Caco-2 (cell line): ENCODE measurements at places on chromosomes 13 and 19.
A peak's percentile ranks its signal among the peaks of the same experiment; 100 is the strongest.

- no peak for DNase-seq
These were observed 3.2 kb upstream of the CXCL17 start for GRCh38 chr19:42445948-42446347.

DNA sequence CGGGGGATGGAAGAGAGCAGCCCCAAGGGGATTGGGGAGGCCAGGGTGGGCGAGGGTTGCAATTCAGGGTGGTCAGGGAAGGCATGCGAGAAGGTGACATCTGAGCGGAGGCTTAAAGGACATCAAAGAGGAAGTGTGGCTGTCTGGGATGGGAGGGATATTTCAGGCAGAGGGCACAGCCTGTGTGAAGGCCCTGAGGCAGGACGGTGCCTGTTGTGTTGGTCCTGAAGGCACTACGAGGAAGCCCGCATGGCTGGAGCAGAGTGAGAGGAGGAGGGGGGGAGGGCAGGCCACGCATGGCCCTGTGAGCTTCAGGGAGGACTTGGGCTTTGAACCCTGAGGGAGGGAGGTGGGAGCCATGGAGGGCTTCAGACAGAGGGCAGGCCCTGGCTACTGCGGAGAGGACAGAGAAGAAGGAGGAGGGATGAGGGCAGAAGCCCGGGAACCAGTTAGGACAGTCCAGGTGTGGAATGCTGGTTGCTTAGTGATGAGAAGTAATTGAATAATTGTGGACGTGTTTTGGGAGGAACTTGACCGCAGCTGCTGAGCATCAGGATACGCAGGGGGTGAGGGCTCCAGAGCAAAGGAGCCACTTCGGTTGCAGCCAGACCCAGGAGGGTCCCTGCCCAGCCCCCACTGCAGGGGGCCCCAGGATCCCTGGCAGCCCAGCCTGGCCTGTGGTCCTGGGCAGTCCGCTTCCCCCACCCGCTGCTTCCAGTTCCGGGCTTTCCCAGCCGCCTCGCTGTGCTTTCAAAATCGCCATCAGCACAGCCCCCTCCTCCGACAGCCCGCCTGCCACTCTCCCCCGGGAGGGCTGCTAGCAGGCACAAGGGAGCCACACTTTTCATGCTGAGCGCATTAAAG lies 6.2 kb downstream of the TLE6 start:
- peak; percentile 36 for DNase-seq

- DNase-seq: peak; percentile 26
These were observed 3.1 kb upstream of the CCDC70 start for GRCh38 chr13:51858433-51859247.

GRCh38 chr13:84607261-84608013 lies 725.2 kb upstream of the SLITRK1 start:
- DNase-seq: no peak

DNA sequence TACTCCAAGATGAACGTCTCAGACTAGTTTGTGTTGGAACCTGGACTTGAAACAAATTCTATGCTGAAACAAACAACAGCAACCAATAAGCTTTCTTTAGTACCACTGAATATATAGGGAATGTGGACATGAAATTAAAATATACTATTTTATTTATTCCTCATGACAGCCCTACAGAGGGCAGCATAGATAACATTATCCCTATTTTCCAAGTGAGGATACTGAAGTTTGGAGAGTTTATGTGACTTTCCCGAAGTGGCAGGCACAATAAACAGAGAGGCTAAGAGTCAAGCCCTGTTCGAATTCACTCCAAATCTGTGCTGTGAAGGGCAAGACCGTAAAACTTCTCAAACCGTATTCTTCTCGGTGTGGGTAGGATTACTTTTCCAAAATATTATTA lies 509.9 kb upstream of the GPC6 start:
- no peak for DNase-seq

DNA sequence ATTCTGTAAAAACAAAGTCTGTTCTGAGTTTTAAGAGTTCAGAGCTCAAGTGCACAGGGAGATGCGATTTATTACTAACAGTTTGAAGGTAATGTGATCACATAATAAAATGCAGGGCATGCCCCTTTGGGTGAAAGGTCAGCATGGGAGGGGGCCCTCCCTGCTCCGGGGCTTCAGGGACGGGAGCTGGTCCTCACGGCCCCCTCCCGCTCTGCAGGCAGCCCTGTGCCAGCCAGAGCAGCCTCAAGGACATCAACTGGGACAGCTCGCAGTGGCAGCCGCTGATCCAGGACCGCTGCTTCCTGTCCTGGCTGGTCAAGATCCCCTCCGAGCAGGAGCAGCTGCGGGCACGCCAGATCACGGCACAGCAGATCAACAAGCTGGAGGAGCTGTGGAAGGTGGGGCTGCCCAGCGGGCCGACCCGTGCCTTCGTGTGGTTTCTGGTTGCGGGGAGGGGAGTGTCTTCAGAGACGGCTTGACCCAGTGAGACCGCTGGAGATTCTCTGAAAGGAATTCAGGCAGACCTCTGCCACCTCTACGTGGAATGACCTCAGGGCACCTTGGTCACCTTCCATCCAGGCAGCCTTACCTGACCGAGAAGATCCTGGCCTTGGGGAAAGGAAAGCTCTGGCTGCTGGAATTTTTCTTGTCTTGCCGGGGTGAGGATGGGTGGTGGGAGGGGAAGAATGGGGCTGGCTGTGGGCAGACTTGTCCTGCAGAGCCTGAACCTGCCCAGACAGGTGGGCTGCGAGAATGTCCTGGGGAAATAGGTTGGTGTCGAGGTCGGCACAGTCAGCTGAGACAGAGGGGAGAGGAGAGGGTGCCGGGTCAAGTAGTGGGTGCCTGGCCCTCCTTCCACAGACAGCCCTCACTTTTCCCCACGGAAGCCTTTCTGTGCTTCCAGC lies 19.0 kb downstream of the UPF1 start:
- no peak for DNase-seq

- DNase-seq: no peak
These were observed 12.1 kb upstream of the LGALS14 start for GRCh38 chr19:39692166-39692565.

DNA sequence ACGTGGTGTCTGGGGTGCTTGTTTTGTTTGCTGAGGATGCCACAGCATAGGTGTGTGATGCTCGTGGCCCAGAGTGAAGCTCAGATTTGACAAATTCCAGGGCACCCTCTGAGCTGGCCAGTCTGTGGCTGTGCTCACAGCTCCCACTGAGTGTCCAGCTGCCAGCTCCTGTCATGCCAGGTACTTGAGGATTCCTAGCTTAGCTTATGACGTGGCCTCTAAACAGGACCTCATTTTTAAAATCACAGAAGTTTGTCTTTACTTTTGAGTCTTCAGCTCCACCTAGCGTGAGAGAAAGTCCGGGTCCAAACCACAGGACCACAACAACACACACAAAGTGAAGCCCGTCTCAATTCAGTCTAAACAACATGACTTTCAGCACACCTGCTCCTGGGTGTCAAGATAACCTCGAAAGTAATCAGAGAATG lies 117.3 kb downstream of the RAB20 start:
- DNase-seq: no peak

DNA sequence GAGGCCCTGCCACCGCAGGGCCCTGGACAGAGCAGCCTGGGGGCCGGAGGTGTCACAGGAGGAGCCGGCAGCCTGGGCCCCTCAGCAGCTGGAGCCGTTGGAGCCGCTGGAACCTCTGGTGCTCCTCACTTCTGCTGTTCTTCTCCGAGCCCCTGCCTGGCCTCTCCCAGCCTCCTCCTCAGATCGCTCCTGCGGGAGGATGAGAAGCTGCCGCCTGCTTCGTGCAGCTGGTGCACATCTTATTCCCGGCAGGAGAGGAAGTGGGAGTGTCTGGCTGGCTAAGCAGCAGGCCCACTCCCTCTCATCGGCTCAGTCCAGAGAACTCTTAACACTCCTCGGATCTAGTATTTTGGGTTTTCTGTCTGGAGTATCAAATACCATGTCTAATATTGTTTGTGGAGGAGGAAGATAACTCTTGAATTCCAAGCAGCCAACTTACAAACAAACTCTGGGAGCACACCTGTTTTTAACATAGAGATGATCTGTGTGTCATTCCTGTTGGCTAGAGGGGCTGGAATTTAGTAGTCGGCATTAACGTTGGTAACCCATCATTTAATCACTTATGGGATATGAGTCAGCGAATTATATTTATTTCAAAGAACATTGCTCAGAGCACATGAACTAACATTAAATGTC lies 37.1 kb upstream of the RNF113B start:
- no peak for DNase-seq

- no peak for DNase-seq
These were observed 471.4 kb downstream of the MYO16 start for GRCh38 chr13:109100705-109101304.

- DNase-seq: peak; percentile 17
These were observed 8.0 kb upstream of the B3GLCT start for GRCh38 chr13:31191748-31192147.

- no peak for DNase-seq
These were observed 520.1 kb upstream of the ARGLU1 start for GRCh38 chr13:107088061-107088460.

DNA sequence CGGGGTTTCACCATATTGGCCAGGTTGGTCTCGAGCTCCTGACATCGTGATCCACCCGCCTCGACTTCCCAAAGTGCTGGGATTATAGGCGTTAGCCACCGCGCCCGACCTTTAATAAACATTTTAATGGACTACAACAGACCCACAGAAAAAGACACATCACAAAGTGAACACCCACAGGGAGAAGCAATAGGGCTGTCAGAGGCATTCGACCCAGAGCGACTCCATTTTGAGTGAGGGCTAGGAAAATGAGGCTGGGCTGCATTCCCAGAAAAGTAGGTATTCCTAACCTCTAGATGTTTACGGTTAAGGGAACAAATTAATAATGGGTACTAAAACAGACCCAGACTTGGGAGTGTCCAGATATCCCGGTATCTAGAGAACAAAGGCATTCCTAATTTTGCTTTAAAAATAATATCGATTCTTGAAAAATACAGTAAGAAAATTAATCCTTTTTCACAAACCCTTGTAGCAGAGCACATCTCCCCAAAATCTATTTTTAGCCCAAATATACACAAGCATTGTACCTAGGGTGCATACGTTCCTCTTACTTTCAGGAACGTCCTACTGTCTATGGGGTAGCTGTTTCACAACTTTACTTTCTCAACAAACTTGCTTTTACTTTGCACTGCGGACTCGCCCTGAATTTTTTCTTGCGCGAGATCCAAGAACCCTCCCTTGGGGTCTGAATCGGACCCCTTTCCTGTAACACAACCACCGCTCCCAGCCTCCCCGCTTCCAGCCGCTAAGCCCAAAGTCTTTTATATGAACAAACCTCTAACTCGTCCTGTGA lies 811 bp upstream of the ZNF8 start:
- DNase-seq: no peak

DNA sequence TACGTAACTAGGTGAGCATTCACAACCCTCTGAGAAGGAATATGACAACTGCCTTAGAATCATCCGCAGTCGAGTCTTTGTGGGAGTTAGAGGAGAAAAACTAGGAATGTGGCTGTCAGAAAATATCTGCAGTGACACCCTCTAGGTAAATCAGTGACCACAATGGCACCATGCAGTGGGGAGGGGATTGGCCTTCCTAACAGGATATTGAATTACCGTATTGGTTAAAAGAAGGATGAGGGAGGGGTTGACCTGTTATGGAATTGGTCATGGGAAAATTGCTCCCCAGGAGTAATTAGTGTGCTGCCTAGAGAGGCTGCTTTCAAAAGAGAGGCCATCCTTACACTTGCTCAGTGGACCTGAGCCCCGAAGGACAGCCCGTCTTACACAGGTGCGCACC lies 205.6 kb upstream of the SOX1 start:
- no peak for DNase-seq

GRCh38 chr19:54191011-54191810 lies at the start of gene TSEN34:
TSS of gene TSEN34 (plus strand) at chr19:54191308. CDS start at chr19:54191365, 57 bp downstream.
- peak; percentile 61 for DNase-seq
